ENCODE measurements at places on chromosomes 7 and 10.

- no peak for DNase-seq
These were observed 56.7 kb downstream of the ITIH5 start for GRCh38 chr10:7610026-7610425.

- no peak for DNase-seq
These were observed 50.9 kb downstream of the DOCK1 start for GRCh38 chr10:126955934-126956711.

DNA sequence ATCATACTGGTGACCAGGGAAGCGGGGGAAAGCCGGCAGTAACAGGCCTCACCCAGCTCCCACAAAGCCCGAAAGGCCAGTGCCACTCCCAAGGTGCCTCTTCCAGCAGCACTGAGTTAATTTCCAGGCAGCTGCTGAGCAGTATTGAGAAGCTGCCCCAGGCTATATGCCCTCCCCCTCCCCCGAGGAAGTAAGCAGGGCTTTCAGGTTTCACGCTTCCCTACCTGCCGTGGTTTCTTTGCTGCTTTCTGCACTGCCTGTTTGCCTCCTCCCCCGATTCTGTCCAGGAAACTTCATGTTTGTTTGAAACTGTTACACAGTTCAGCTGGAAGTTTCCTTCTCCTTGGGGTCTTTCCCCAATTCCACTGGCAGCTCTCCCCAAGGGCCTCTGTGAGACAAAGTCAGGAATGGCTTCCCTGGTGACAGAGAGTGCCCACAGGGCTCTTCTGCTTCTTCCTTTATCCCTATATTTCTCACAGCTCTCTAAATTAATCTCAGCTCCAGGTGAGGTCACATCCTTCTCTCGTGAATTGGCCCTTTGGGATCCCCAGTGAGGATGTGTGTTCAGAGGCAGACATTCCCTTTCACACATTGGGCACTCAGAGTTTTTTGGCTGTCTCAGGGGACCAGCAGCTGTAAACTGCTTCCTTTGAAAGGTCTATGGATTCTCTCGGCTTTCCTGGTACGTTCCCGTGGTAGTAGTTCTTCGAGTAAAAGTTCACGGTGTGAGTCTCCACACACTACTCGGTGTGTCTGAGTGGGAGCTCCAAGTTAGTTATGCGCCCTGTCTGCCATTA is 19.4 kb downstream of the C1GALT1 start:
- no peak for DNase-seq

DNA sequence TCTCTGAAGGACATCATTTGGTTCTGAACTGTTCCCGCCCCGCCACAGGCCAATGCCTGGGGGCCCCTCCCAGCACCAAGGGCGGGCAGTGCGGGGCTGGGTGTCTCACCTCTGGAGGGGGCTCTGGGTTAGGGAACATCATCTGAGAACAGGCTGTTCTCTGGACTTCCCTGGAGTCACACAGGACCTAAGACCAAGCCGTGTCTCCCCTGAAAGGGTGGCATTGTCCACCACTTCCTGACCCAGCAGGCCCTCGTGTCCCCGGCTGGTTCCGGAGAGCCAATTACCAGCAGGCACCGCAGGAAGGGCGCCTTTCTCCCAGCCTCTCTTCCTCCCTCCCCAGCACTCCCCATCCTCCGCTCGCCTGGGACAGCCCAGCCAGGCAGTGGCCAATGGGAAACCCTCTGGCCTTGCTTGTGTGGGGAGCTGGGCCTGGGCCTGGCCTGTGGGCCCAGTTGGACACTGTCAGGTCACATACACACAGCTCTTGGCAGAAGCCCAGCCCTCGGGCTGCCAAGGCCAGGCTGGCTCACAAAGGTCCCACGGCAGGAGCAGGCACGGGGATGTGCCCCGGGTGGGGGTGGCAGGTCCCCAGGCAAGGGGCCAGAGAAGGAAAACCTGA is 119.5 kb downstream of the SPDYE5 start:
- DNase-seq: no peak

- no peak for DNase-seq
These were observed 270.8 kb downstream of the BBS9 start for GRCh38 chr7:33400214-33400538.

DNA sequence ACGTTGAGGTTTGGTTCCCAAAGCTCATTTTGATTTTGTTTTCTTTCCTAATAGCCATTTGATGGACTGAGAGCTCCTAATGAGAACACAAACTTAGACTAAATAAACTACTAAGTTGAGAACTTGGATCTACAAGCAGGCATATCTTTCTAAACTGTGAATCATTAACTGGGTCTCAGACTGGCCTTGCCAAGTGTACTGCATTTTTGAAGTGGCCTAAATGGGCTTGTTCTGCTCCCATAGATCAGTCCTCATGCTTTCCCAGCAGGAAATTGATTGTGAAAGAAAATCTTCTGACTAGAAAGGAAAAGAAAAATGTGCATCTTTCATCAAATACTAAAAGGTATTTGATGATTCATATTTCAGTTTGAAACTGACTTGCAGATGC is 46.7 kb upstream of the RBM33 start:
- DNase-seq: no peak

- no peak for DNase-seq
These were observed 10.4 kb downstream of the RALA start for GRCh38 chr7:39633563-39634477.

DNA sequence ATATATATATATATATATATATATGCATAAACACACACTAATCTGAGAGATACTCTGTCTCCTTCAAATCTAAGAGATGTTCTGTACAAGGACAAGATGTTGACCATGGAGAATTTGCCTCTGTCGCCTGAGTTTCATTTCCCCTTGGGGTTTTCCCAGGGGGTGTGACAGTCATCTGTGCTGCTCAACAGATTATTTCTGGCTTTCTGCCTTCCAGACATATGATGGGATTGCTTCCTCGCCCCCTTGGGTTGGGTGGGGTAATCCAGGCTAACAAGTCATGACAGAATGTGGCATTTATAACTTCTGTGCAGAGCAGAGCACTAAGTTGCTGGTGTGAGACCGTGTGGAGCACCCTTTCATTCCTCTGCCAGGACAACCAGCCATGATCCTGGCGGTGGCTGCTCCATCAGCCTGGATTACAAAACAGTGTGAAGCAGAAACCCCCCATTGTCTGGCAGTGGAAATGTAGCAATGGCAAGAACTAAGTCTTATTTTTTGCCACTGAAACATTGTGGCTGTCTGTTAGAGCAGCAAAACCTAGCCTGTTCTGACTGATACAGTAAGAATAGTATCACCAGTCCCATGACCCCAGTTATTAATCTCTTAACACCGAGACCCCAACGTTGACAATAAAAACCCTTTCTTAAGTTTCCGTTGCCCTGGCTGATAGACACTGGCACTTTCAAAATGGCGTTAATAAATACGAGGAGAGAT is 13.7 kb upstream of the USP6NL start:
- no peak for DNase-seq

DNA sequence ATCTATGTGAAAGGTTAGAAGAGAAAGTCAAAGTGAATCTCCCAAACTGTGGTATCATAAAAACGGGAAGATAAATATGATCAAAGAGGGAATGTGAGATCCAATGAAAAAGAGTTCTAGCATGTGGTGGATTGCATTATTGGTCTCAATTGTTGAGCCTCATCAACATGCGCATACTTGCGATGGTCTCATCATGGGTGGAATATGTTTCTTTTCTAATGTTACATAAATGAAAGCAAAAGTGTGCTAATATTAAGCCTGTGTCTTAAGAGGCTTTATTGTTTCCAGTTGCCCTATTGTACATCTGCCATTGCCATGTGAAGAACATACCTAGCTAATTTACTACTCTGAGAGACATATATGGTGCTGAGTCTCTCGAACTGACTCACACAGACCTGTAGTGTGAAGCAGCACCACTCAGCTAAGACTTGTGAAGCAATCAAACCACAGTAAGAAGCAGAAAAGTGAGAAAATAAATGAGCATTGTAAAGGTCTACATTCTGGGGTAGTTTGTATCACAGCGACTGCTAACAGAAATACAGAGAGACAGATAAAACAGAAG is 645.5 kb upstream of the PCDH15 start:
- DNase-seq: no peak

DNA sequence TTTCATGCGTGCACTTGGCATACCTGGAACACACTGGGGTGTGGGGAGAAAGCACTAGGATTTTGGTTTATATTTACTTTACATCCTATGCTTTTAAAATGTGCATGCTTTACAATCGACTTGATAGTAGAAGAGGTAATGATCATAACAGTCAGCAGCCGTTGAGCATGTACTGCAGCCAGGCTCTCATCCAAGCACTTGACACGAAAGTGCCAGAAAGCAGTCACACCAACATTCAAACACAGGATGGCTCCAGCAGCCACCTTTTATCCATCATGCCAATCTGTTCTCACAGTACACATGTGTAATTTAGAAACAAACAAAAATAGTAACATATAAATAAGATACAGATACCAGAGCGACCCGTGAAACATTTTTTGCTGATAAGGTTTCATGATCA is 1.2 kb upstream of the FAM241B start:
- DNase-seq: no peak

DNA sequence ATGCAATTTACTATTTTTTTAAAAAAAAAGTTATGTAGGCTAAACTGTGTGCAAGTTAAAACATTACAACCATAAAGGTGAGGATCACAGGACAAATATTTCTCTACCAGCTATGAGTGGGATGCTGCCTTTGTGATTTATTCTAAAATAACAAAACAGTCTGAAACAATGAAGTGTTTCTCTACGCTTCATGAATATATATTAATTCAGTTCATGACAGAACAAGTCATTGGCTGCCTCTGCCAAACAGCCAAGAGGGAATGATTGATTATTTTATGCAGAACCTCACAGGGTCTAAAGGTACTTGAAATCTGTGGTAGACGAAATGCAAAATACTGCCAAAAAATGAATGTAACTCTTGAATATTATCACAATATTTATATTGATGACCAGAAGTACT is 29.0 kb upstream of the SOSTDC1 start:
- no peak for DNase-seq

DNA sequence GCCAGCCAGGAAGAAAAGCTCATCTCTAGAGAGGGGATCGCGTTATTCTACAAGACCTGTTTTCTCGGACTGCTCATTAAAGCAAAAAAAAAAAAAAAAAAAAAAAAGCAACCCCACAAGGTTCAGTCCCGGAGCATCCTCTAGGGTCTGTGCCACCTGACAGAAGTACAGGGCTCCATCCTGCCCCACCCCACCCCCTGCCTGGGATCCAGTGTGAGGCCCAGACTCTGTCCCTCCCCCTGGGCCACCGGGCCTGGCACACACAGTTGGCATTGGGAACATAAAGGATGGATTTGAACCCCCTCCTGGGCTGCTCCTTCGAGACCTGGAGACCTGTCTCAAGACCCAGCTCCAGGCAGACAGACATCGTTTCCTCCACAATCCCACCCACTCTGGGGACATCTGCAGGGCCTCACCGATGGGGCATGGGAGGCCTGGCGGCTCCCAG is 688 bp downstream of the ORAI2 start:
- DNase-seq: no peak

DNA sequence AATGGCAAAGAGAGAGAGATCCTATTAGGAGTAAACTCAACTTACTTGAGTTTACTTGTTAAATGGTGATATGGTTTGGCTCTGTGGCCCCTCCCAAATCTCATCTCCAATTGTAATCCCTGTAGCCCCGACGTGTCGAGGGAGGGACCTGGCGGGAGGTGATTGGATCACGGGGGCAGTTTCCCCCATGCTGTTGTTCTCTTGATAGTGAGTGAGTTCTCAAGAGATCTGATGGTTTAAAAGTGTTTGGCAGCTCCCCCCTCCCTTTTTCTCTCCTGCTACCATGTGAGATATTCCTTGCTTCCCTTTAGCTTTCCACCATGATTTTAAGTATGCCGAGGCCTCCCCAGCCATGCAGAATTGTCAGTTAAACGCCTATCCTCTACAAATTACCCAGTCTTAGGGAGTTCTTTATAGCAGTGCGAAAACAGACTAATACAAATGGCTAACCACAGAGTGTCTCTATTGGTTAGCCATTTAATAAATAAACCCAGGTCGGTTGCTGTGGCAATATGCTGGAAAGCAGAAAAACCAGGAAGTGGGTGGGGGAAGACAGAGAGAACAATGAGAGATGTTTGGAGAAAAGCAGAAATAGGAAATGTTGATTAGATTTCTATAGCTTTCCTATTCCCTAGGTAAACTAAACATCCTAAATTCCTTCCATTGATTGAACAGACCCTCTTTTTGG is 3.0 kb upstream of the STMP1 start:
- no peak for DNase-seq

DNA sequence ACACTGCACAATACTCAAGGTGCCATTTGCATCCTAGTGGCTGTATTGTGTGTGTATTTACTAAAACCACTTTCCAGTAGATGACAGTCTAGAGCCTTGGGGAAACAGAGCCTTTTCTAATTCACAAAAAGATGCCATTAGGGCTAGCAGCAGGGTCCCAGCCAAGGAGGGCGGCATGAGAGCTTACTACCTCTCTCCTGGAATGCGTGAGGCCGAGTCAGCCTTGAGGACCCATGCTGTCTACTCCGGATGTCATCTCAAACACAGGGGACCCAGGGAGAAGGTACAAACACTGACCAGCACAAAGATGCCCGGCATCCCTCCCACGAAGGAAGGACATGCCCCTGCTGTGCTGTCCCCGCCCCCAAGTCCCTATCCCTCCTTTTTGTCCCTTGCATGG is 65.5 kb downstream of the CYCS start:
- no peak for DNase-seq

DNA sequence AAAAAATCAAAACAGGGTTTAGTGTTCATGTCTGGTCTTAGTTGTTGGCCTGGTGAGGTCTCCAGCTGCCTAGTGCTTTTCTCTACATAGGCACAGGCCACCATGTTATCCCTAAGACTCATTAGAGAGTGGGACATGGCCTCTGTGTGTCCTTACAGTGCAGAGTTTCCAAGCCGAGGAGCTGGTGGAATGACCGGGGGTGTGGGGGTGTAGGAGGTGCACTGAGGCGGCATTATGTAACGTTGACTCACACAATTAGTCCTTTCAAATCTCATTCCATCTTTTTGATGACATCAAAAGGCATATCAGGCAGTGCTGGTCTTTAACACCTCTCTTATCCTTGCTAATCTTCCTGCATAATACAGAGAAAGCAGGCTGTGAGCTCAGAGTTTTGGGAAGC is 71.3 kb downstream of the MTPN start:
- DNase-seq: no peak

- DNase-seq: no peak
These were observed 623.2 kb downstream of the CCSER2 start for GRCh38 chr10:84951616-84952015.

- DNase-seq: no peak
These were observed 4.3 kb upstream of the GPNMB start for GRCh38 chr7:23242321-23242720.

GRCh38 chr7:46515844-46516590 is 594.9 kb upstream of the IGFBP3 start:
- DNase-seq: no peak
